Kidney capillary endothelial cell (primary cell): ENCODE measurements at places on chromosomes 2 and 18.
A peak's percentile ranks its signal among the peaks of the same experiment; 100 is the strongest.

- DNase-seq = no peak
Observed at GRCh38 chr2:47346107-47346506, 56.8 kb upstream of the MSH2 start.

DNA sequence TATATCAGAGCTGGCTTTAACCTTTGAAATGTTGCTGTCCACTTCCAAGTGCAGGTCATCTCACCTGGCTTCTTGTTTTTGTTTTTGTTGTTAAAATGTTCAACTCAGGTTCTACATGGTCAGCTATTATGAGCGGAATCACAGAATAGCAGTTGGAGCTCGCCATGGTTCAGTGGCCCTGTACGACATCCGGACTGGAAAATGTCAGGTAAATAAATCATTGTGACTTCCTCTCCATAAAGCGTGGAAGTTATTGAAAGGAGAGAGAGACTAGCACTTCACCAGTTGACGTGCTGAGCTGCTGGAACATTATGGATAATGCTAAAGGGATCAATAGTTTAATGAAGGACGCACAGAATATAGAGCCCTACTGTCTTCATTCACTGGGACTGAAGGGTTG, 184.6 kb upstream of the BOD1L2 start:
- peak; percentile 13 for DNase-seq

GRCh38 chr2:27627963-27628766, 647 bp downstream of the CCDC121 start:
- DNase-seq = peak; percentile 54

GRCh38 chr2:147008481-147008880, 836.3 kb upstream of the ACVR2A start:
- DNase-seq = no peak

DNA sequence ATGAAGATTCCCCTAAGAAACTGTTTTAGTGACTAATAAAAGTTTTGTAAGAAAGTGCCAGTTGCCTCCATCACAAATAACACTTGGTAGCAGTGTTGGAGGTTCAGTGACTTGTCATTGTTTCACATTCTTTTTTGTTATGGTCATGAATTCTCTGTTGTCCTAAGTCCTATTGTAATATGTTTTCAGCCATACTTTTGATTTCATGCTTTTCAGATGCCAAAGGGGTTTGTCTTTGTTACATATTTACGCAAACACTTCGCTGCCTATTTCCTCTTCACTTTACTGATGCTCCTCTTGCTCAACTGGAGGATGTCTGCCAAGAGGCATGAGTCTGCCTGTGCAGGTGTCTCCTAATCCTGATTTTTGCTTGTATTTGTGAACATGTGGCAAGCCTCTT, 66.6 kb downstream of the PHLPP1 start:
- peak; percentile 45 for DNase-seq

DNA sequence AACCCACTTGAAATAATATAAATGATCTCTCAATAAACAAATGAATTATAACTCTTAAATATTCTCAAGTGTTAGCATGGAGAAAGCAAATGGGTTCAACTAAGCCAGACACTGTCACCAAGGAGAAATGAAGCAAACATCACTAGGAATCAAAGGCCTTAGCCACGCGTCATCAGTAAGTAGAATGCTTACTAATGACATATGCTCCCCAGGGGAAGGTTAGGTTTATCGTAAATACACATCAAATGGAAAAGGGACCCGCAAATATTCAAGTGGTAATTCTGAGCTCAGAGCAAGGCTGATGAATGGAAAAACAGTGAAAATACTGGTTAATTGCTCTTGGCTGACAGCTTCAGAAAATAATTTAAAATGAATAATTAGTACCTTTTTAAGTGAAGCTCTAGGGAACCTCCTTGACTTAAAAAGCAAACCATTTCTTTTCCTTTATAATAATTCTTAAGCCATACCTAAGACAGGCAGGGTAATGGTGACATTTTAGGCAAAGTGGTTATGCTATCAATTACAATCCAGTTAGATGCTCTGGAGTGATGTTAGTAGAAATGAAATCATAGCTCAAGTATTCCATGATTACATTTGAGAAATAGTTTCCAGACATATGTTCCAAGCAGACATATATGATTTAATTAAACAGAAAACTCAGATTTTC, 101.5 kb downstream of the ALPK2 start:
- DNase-seq = no peak

- no peak for DNase-seq
Observed at GRCh38 chr18:24735624-24736231, 275.3 kb downstream of the HRH4 start.

DNA sequence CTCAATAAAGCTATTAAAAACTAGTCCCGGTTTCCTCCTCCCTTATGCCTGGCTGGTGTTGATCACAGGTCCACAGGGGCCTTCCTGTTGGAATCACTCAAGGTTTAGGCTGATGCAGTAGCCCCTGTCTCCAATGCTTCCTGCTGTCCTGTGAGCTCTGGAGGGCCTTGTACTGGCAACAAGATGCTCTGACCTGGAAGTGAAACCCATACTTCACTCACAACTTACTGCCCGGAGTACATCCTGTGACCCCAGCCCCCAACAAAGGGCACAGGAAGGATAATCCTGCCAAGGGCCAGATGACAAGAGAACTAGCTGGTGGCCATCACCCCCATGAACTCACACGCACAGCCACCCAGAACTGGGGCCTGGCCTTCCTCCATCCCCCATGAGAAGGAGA, 50.3 kb downstream of the ZBTB7C start:
- DNase-seq = no peak

GRCh38 chr18:49880661-49881060, 67.3 kb upstream of the ACAA2 start:
- DNase-seq = no peak

- no peak for DNase-seq
Observed at GRCh38 chr2:217857624-217858506, 144.9 kb downstream of the TNS1 start.
